ENCODE measurements at places on chromosomes 5 and 9.

GRCh38 chr5:52867809-52868208 lies 80.1 kb downstream of the ITGA1 start:
- DNase-seq, result no peak

DNA sequence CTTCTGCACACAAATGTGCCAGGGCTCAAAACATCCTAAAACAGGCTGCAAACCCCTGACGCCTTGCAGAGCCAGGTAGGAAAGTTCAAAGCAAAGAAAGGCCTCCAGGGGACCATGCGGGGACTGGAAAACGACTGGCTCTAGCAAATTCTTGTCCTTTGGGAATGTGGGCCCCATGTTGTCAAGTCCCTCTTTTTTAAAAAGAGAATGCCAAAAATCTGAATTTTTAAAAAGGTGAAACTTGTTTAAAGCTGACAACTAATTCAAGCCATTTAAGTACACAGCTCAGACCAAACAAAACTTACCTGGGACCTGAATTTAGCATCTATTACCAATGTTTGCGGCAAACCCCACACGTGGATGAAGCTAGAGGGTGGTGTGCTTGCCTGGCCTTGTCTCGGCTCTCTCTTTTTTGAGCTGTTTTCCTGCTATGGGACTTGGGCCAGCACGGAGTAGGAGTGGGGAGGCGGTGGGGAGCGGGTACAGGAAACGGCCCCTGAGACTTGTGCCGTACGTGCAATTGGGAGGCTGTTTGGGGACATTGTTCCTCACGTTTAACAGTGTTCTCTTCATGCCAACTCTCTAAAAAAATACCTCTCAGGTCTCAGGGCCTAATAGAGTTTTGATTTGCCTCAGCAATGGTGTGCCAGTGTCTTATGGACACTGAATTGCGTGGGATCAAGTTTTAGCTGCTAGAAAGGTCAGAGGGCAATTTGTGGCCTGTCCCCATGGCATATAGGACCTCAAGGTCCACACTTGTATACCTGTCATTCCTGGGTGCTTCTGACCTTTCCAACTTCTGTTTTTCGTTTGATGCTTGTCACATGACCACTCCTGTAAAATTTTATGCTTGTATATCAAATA lies 15.1 kb upstream of the PHF19 start:
- DNase-seq, result no peak

- DNase-seq, result no peak
Measured at GRCh38 chr9:137506702-137507171, 43.5 kb downstream of the PNPLA7 start.

DNA sequence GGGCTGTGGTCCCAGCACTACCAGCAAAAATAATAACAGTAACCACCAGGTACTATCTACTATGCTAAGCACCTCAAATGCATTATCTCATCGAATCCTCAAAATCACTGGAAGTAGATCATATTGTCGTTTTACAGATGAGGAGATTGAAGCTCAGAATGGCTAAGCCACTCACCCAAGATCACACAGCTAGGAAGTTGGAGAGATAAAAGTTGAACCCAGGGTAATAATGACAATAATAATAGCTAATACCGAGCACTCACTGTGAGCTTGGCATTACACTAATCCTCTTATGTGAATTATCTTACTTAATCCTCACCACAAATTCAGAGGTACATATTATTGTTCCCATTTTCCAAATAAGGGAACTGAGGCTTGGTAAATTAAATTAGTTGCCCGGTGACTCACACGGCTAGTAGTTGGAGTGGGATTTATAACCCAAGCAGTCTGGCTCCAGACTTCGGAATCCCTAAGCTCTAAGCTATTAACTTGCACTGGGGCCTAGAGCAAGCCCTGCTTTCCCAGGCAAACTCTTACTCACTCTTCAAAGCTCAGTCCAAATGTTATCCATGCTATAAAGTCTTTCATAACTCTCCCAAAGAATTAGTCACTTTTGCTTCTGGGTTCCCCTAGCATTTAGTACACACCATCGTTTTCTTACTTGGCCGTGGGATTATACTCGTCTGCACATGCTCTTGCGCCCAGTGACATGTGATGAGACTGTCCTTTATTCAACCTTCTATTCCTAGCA lies 3.8 kb downstream of the ARSI start:
- DNase-seq, result no peak

GRCh38 chr9:116389541-116390302 lies 236.1 kb downstream of the PAPPA start:
- DNase-seq, result no peak

GRCh38 chr5:71988808-71989207 lies 118.5 kb upstream of the MAP1B start:
- DNase-seq, result no peak

GRCh38 chr5:149702934-149703646 lies 27.0 kb upstream of the PPARGC1B start:
- no peak for DNase-seq

GRCh38 chr5:10251405-10251804 lies 1.3 kb downstream of the CCT5 start:
- DNase-seq, result no peak

DNA sequence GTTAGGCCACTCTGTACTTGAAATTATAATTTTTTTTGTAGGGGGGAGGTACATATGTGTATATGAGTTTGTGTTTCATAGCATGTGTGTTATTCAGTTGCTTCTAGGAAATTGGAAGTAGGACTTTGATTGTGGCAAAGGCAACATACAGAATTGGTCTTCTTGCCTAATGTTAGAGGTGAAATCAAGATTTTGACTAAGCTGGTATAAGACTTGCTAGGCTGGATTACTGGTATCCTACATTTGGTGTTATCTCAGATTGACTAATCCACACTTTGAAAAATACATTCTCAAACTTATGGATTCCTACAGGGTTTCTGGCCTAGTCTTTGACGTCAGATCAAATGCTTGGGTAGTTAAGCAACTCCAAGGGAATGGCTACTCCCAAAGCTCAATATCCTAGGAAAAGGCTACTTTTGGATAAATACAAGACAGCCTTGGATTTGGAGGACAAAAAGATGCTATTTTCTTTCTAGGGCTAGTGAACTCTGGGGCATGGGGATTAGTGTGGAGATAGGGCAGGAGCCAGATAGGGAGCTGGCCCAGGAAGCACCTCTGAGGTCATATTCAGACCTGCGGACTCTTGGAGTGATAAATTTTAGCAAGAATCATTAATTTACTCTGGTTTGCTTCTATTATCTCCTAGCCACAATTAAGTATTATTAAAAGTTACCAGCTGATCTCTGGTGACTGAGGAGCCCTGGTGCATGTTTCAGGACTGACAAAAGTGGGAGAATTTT lies 144.0 kb upstream of the RPS23 start:
- no peak for DNase-seq

GRCh38 chr5:142387024-142387682 lies 62.3 kb upstream of the SPRY4 start:
- no peak for DNase-seq

DNA sequence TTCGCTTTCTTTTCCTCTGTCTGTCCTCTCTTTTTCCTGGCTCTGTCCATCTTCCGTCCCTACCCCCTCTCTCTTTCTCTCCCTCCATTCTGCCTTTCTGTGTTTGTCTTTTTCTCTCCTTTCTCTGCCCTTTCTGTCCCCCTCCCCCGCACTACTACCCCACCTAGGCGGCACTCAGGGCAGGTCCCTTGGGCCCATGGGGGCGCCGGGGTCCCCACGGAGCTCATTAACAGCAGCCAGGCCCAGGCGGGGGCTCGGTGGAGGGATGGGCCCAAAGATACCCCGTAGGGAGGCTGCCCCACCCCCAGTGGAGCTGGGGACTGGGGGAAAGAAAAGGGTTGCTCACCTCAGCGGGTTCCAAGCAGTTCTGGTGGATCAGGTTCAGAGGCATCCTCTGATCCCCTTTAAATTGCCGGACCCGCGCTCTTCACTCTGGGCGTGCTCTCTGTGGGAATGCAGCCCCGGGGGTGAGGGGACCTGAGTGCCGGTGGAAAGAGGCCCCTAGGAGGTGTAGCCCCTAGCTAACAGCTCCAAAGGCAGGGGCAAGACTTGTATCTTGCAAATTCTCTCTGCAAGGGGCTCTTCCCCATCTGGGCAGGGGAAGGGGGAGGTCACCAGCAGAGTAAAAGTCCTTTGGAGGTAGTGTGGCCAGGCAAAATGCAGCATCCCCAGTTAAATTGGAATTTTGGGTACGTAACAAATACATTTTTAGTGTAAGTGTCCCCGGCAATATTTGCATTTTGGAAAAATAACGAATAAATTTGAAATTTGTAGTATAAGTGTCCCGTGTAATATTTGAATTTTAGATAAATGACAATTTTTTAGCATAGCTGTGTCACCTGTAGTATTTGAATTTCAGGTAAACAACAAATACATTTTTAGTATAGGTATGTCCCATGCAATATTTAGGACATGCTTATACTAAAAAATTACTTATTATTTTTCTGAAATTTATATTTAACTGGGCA lies 7.4 kb downstream of the LHX2 start:
- no peak for DNase-seq

GRCh38 chr9:12394105-12394504 lies 299.1 kb upstream of the TYRP1 start:
- DNase-seq, result no peak

- DNase-seq, result no peak
Measured at GRCh38 chr5:95715799-95716461, 15.2 kb upstream of the RHOBTB3 start.

DNA sequence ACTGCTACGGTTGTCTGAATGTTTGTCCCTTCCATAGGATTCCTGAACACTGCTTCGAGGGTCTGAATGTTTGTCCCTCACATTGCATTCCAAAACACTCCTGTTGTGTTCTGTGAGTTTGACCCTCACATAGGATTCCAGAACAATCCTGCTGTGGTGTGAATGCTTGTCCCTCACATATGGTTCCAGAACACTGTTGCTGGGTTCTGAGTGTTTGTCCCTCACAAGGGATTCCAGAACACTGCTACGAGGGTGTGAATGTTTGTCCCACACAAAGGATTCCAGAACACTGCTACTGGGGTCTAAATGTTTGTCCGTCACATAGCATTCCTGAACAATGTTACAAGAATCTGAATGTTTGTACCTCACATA lies 201.2 kb downstream of the FOXD4L6 start:
- DNase-seq, result no peak

DNA sequence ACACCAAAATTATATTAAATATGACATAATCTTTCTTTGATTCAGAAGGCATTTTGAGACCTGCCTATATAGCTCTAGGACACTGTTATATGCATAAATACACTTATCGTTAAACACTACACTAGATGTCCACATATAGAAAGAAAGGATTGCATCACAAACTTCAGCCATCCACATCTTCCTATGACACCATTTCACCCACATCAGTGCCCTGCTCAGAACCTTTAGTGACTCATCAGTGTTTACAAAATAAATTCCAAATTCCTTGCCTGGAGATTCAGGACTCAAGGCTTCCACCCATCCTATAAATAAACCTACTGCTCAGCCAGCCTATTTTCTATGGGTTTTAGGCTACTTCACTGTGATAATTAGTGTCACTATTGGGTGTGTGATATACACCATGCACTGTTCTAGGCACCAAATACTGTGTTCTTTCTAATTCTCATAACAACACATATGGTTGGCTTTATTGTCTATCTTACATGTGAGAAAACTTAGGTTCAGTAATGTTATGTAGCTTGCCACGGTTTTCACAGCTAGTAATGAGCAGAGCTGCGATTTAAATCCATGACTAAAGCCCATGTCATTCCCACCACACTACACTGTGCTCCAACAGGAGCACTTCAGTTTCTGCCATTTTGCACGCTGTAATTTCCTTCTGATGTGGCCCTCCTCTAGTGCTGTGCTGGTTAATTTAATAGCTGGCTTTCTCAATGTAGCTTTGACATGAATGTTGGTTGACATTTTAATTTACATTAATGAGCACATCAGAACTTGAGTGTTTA lies 103.3 kb downstream of the SREK1 start:
- no peak for DNase-seq

DNA sequence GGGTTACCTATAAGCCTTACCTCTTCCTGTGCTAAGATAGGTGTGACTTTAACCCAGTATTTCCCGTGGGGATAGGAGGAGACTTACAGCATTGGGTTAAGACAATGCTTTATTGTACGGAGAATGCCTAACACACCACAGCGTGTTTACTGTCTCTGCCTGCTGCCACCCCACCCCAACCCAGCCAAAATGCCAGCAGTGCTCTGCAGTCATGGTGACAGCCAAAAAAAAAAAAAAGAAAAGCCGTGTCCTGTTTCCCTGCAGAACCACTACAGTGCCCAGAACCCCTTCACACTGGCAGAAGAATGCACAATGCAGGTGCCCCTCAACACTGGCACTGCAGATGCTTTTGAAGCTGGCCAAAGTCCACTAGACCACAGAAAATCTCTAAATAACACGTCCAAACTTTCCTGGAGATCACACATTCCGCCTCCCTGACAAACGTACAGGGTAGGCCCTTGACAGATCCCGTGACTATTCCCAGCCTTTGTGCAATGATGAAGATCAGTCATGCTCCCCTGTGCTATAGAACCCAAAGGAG lies 102.2 kb downstream of the SERINC5 start:
- DNase-seq, result no peak

- no peak for DNase-seq
Measured at GRCh38 chr9:27368316-27368985, 71.5 kb upstream of the EQTN start.

GRCh38 chr5:3006961-3007551 lies 255.6 kb upstream of the IRX2 start:
- no peak for DNase-seq

DNA sequence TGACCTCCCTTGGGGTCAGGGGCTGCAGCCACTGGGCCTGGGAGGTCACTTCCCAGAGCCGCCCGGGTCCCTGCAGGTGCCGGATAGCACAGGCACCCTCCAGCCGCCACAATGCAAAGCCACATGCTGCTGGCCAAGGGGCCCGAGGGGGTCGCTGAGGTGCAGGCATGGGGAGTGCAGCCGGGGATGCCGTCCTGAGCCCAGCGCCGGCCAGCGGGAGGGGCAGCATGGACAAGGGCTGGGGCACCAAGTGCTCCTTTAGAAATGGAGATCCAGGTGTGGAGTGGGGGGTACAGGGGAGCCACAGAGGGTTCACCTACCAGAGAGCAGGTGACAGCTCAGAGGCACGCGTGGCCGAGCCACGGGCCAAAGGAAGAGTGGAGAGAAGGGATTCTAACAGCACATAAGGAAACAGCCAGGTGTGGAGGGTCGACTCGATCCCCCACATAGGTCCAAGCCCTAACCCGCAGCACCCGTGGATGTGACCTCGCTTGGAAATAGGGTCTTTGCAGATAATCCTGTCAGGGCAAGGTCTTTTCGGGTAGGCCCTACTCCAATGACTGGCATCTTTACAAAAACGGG lies 24.7 kb downstream of the ZDHHC11B start:
- no peak for DNase-seq

GRCh38 chr5:25552871-25553481 lies 908.2 kb upstream of the CDH10 start:
- no peak for DNase-seq

- no peak for DNase-seq
Measured at GRCh38 chr5:51383131-51384121, at the start of gene ISL1. TSS of gene ISL1 (plus strand) at chr5:51383448. CDS start at chr5:51383672, 224 bp downstream.

- DNase-seq, result no peak
Measured at GRCh38 chr5:175489693-175490443, 11.5 kb downstream of the SFXN1 start.

- DNase-seq, result no peak
Measured at GRCh38 chr5:64814073-64814472, 45.3 kb downstream of the CWC27 start.
